ENCODE measurements at places on chromosomes 12 and 14.

GRCh38 chr14:78401866-78402265 lies 231.7 kb downstream of the NRXN3 start:
- no peak for DNase-seq

GRCh38 chr12:19856389-19856788 lies 417.1 kb downstream of the AEBP2 start:
- DNase-seq = no peak

GRCh38 chr14:88588081-88588480 lies 25.2 kb downstream of the ZC3H14 start:
- DNase-seq = no peak

GRCh38 chr14:50397390-50398188 lies 908 bp upstream of the CDKL1 start:
- no peak for DNase-seq

- DNase-seq = no peak
These were observed 273.3 kb upstream of the LRIG3 start for GRCh38 chr12:59193476-59194050.

DNA sequence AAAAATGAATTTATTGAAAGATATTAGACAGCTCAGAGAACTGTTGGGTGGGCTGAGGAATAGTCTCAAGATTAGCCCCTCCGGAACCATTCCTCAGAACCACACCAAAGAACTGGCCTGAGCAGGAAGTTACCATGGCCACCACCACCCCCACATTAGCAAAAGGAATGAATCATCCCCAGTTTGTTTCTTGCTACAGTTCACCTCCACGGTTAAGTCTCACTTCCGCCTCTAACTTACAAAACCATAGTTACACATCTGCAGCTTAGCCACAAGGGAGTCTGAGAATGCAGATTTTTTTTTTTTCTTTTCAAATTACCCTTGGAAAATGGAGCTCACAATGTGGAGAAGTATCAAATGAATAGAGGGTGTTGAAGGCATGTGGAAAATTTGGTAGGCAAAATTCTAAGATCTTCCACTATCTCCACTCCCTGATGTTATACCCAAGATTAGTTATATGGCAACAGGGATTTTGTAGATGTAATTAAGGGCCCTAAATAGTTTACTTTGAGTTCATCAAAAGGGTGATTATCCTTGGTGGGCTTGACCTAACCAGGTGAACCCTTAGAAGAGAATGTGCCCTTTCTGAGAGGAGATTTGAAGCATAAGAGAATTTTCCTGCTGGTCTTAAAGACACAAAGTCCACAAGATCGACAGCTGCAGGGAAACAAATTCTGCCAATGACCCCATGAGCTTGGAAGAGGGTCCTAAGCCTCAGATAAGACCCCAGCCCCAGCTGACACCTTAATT lies 129.8 kb upstream of the KRR1 start:
- peak; percentile 80 for DNase-seq

- DNase-seq = no peak
These were observed 1004.3 kb upstream of the FBXO33 start for GRCh38 chr14:40436551-40436950.

DNA sequence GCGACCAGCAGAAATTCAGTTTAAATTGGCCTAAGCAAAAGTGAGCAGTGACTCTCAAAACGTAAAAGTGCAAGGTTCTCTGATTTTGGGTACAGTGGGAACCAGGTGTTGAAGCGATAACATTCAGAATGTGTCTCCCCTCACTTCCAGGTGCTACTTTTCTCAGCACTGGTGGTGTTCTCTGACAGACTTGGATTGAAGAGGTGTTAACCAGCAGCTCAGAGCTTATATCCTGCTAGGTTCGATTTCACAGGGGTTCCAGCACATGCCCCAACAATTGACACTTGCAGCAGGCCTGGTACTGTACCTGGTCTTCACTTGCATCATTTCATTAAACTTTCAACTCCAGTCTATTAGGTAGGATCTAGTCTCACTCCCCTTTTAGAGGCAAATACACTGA lies 680.2 kb downstream of the VRK1 start:
- no peak for DNase-seq

DNA sequence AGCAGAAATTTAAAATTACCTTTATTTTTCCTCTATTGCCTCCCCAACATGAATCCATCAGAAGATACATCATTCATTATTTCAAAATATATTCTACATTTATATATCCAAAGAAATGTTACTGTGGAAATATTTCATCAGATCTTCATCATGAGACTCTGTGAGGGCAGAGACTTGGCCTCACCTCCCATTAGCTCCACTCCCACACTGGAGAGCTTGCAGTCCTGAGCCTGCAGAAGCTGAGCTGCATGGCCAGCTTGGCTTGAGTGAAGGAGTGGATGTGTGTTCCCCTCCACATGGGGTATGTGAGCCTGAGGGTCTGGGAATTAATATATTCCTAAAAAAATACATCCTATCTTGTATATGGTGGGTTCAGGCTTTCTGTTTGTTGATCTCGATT lies 961.9 kb downstream of the TMEM121 start:
- DNase-seq = no peak

GRCh38 chr14:74545386-74545785 lies 51.8 kb downstream of the ISCA2 start:
- no peak for DNase-seq

GRCh38 chr12:116662612-116663144 lies 75.2 kb downstream of the SPRING1 start:
- DNase-seq = no peak

DNA sequence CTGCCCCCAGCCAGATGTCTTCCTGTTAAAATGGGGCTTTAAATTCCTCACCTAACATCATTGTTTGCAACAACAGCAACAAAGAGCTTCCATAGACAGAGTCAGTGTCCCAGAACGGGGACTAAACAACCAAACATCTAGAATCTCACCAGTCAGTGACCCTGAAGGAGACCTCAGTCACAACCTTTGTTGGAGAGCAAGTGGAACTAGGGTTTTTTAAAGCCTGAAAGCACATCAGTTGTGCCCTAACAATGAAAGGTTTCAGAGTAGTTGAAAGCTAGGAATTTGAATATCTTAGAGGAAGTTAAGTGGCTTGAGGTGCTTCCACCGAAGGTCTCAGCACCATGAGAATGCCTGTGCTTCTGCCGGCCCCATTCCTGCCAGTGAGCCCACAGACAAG lies 5.0 kb upstream of the ALDH2 start:
- DNase-seq = no peak

- no peak for DNase-seq
These were observed 10.5 kb downstream of the GNPNAT1 start for GRCh38 chr14:52780893-52781292.

DNA sequence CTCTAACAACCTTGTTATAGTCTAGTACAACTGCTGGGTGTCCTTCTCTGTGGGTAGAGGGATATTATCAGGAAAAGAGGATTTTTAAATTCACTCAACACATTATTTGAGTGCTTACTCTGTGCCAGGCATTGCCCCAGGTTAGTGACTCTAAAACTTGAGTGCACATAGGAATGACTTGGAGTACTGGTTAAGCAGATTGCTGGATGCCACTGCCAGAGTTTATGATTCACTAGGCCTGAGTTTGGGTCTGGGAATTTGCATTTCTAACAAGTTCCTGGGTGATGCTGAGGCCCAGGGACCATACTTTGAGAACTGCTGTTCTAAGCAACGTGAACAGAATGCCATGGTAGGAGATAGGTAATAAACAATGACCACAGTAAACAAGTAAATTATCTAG lies 96.6 kb downstream of the CFAP54 start:
- no peak for DNase-seq

DNA sequence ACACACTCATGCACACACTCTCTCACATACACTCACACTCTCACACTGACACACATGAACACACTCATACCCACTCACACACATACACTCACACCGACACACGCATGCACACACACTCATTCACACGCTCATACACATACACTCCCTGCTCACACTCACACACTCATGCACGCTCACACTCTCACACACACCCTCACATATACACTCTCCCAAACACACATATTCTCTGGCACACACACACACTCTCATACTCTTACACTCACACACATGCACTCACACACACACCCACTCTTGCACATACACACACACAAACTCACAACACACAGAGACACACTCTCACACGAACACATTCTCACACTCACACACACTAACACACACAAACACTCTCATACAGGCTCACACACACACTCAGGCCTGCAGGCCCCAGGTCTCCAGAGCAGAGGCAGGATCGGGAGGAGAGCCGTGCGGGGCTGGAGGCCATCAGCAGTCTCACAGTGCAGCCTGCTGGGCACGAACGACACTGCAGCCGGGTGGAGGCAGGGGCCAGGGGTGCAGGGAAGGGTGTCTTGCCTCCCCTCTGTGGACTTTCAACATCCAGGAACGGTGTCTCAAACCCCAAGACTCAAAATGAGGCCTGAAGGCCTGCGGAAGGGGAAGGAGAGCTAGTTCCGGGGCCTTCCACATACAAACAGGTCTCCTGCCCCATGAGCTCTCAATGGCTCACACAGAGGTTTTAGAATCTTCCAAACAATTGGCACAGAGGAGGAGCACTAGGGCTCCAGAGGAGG lies 148.7 kb downstream of the ANO2 start:
- no peak for DNase-seq

- DNase-seq = no peak
These were observed 5.5 kb downstream of the NKX2-1 start for GRCh38 chr14:36514278-36515104.

DNA sequence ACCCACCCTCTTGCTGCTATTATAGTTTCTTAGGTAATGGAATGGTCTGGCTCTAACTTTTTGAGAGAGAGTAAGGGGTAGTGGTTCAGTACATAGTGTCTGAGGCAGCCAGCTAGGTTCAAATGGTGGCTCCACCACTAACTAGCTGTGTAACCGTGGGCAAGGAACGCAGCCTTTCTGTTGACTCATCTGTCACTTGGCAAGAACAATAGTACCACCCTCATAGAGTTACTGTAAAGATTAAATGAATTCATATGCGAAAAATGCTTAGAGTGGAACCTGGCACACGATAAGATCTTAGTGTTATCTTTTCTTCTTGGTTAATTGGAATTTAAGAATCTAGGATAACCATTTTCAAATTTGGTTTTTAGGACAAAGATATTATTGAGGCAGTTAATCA lies 14.0 kb downstream of the CCDC62 start:
- DNase-seq = peak; percentile 8

- DNase-seq = no peak
These were observed 2.0 kb upstream of the RNASE8 start for GRCh38 chr14:21055432-21056117.

- no peak for DNase-seq
These were observed 12.2 kb upstream of the BDKRB1 start for GRCh38 chr14:96243785-96244184.

DNA sequence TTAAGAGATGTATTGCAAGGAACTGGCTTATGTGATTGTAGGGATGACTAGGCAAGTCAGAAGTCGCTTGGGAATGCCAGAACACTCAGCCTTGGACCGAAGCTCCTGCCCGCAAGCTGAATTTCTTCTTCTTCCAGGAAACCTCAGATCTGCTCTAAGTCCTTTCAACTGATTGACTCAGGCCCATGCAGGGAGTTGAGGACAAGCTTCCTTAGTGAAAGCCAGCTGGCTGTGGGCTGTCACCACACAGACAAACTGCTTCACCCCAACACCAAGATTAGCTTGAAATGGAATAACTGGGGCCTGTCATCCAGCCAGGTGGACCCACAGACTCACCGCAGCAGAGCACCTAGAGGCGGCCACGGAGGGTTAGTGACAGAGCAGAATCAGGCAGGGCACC lies 24.7 kb downstream of the BDKRB2 start:
- DNase-seq = no peak

- DNase-seq = no peak
These were observed 296.2 kb downstream of the C12orf75 start for GRCh38 chr12:105626653-105627052.

- DNase-seq = no peak
These were observed 43.9 kb downstream of the ERC1 start for GRCh38 chr12:1034751-1035457.

- DNase-seq = no peak
These were observed 108.5 kb downstream of the GCH1 start for GRCh38 chr14:54794159-54794558.

DNA sequence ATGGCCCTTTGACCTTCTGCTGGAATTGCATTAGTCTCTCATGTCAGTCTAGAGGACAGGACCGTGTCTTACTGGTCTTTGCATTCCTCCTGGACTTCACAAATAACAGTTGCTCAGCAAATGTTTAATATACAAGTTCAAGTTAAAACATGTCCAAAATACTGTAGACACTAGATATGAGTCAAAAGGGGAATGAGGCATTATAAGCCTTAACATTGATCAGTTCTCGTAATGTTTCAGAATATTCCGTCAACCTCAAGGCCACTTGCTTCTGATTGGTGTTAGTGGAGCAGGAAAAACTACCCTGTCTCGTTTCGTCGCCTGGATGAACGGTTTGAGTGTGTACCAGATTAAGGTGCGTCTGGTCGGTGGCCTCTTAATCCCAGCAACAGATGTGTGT lies 59.9 kb downstream of the HSP90AA1 start:
- no peak for DNase-seq

GRCh38 chr12:64675795-64676194 lies 65.5 kb downstream of the RASSF3 start:
- no peak for DNase-seq

- DNase-seq = no peak
These were observed 29.2 kb downstream of the DYRK4 start for GRCh38 chr12:4591180-4591687.

- DNase-seq = no peak
These were observed 17.4 kb upstream of the CHFR start for GRCh38 chr12:132904718-132905328.

DNA sequence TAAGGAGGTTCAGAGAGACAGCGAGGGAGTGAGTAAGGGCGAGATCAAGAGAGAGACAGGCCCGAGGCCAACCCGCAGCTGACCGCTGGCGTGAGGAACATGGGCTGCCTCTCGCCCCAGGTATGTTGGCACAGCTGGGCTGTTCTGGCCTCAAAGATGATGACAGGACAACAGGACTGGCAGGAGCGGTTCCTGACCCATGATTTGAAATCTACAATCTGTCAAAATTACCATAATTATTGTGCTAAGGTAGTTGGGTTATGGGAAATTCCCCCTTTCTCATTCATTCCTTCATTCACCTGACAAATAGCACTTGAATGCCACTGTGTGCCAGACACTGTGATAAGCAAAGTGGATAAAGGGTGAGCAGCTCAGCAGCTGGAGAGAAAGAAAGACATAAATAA lies 5.1 kb upstream of the ENDOU start:
- DNase-seq = no peak

DNA sequence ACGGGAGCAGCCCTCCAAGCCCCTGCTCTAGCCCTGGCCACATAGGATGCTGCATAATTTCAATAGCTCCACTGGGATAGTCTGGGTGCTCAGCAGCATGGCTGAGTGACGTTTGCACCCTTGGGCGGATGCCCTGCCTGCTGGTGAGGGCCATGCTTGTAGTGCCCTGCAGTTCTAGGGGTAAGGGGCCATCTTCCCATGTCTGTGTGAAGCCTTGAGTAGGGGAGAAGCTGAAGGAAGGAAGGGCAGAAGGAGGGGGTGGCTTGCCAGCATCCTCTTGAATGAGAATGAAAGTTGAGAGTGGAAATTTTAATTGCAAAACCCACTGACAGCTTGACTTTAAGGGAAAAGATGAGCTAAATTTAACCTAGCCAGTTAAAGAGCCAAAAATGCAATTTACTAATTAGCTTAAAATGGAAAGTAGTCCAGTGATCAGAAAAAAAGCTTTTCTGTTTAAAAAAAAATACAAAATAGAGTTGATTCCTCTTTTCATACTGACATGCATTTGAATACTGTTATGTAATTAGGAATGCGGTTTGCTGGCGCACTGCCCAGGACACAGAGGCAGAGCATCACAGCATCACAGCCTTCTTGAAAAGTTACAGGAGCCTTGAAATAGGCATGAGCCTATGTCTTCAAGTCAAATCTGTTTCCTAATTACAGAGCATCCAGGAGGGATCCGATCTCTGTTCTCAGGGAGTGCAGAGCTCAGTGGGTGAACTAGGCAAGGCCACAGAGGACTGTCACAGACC lies 18.5 kb upstream of the EML1 start:
- no peak for DNase-seq

Data from AG09309 (cell line).